Bladder microvascular endothelial cell (primary cell): ENCODE measurements at places on chromosomes 2 and 18. TPM values are rescaled to one million over a fixed set of nuclear protein-coding genes. Genes with fewer than 3 reads are reported as not detected.

The RBMS1 gene
- total RNA-seq, result 39.3 and 86.9 TPM in 2 replicates

The CRYGD gene
- not detected in 2 replicates for total RNA-seq

The LRATD1 gene
- total RNA-seq, result 2.1 and 2.7 TPM in 2 replicates

The NPAS2 gene
- 1.1 and 19.3 TPM in 2 replicates for total RNA-seq

The UGT1A3 gene
- total RNA-seq, result not detected in 2 replicates

The LAMA3 gene
- 12.6 TPM in 2 replicates for total RNA-seq

The CHRNG gene
- not detected in 2 replicates for total RNA-seq

The CCDC141 gene
- total RNA-seq, result under 0.01 and 0.57 TPM in 2 replicates

The COL4A3 gene
- total RNA-seq, result not detected in 2 replicates

The PDE11A gene
- total RNA-seq, result under 0.01 TPM in 2 replicates

The IGFBP5 gene
- total RNA-seq, result 0.32 and 0.82 TPM in 2 replicates

The LIMS4 gene
- total RNA-seq, result 14.7 and 42.7 TPM in 2 replicates

The ANKRD30B gene
- total RNA-seq, result not detected in 2 replicates

The DSG4 gene
- total RNA-seq, result not detected in 2 replicates

The CBLN2 gene
- not detected in 2 replicates for total RNA-seq

The SOCS6 gene
- total RNA-seq, result 15.7 and 26.9 TPM in 2 replicates

The CNGA3 gene
- total RNA-seq, result not detected in 2 replicates

The EPAS1 gene
- 182 and 257 TPM in 2 replicates for total RNA-seq

The PNKD gene
- 24.0 and 36.1 TPM in 2 replicates for total RNA-seq

The REG3G gene
- total RNA-seq, result not detected in 2 replicates

The ATP9B gene
- total RNA-seq, result 17.8 and 36.6 TPM in 2 replicates

The BOK gene
- 34.8 and 102 TPM in 2 replicates for total RNA-seq

The NMUR1 gene
- not detected in 2 replicates for total RNA-seq

The NCKAP5 gene
- total RNA-seq, result under 0.01 and 1.4 TPM in 2 replicates

The TCF23 gene
- not detected in 2 replicates for total RNA-seq

The VAMP8 gene
- 6.2 and 10.1 TPM in 2 replicates for total RNA-seq

The SKA1 gene
- 5.6 and 10.7 TPM in 2 replicates for total RNA-seq

The CCDC150 gene
- total RNA-seq, result 5.0 and 14.6 TPM in 2 replicates

The VAMP5 gene
- total RNA-seq, result 85.5 and 129 TPM in 2 replicates

The PROM2 gene
- total RNA-seq, result 0.44 TPM in 1 of 2 replicates, not detected in the other

The CEP192 gene
- total RNA-seq, result 18.8 and 37.9 TPM in 2 replicates

The CRYGB gene
- total RNA-seq, result not detected in 2 replicates

The HOXD12 gene
- total RNA-seq, result not detected in 2 replicates

The C2orf81 gene
- 0.13 and 0.16 TPM in 2 replicates for total RNA-seq

The ANKRD23 gene
- 0.49 and 1.4 TPM in 2 replicates for total RNA-seq

The COL3A1 gene
- total RNA-seq, result 5.0 and 22.5 TPM in 2 replicates

The ANTXR1 gene
- total RNA-seq, result 1.1 and 1.4 TPM in 2 replicates

The B3GNT7 gene
- total RNA-seq, result under 0.01 and 5.9 TPM in 2 replicates

The RRM2 gene
- total RNA-seq, result 38.2 and 38.6 TPM in 2 replicates

The REEP1 gene
- total RNA-seq, result 0.16 and 6.8 TPM in 2 replicates

The ARHGEF33 gene
- total RNA-seq, result 0.13 and 0.16 TPM in 2 replicates

The ANO7 gene
- total RNA-seq, result 0.32 and 0.76 TPM in 2 replicates

The LTBP1 gene
- total RNA-seq, result 9.2 and 29.9 TPM in 2 replicates

The ZAP70 gene
- under 0.01 and 0.16 TPM in 2 replicates for total RNA-seq

The FTCDNL1 gene
- total RNA-seq, result 0.16 and 1.0 TPM in 2 replicates

The GPR45 gene
- not detected in 2 replicates for total RNA-seq

The CD226 gene
- 0.32 and 1.0 TPM in 2 replicates for total RNA-seq

The IL36B gene
- total RNA-seq, result not detected in 2 replicates

The ALPP gene
- not detected in 2 replicates for total RNA-seq

The SGO2 gene
- total RNA-seq, result 5.5 TPM in 2 replicates

The SERPINB4 gene
- total RNA-seq, result 0.65 TPM in 1 of 2 replicates, not detected in the other

The THADA gene
- 16.2 and 44.9 TPM in 2 replicates for total RNA-seq

The CYRIA gene
- 17.0 and 30.8 TPM in 2 replicates for total RNA-seq
